T-cell (primary cell): ENCODE measurements at places on chromosomes 1 and 21. TPM values are rescaled to one million over a fixed set of nuclear protein-coding genes. Genes with fewer than 3 reads are reported as not detected.

- DNase-seq: no peak
Measured at GRCh38 chr1:107315652-107316051, 174.8 kb downstream of the NTNG1 start.

DNA sequence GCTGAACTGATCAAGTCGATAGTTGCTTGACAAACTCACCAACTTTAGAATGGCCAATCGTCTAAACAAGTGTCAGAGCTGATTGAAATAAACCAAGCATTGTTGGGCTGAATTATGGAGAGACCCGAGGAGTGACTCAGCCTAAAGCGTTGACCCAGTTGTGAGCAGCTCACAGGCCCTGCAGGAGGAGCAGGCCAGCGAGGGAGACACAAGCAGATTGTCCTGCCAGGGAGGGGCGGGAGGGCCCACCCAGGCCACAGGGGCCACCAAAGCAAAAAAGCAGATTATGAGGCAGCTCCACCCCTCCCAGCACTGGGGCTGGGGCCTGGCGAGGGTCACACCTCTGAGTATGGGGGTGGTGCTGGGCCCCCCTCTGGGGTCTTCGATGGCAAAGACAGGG is 10.1 kb upstream of the MATN1 start:
- DNase-seq: no peak

DNA sequence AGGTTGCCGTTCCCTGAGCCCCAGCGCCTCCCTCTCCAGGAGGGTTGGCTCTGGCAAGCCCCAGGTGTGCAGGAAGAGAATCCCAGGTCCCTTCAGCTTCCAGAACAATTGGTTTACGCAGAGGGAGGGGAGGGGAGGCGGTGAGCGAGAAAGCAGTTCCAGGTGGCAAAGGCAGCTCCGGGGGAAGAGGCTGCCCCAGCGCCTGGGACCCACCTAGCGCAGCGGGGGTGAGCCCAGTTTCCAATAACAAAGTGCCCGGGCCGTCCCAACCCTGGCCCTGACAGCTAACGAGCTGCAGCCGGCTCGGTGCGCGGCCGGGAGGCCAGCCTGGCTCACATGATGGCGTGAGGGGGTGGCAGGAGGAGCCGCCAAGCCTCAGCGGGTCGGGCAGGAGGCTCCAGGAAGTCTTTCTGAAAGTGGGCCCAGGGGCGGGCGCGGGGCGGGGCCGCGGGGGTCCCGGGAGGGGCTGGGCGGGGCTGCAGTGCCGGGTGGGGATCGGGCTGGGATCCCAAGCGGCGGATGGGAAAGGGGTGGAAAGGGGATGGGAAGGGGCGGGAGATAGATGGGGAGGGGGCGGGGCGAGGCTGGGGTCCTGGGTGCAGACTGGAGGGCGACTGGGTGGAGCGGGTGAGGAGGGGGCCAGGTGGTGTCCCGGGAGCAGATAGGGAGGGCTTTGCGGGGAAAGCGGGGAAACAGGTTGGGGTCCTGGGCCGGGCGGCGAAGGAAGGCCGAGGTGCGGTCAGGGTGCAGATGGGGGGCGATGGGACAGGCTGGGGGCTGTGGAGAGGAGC is 22.8 kb downstream of the DHRS3 start:
- DNase-seq: peak; percentile 22

DNA sequence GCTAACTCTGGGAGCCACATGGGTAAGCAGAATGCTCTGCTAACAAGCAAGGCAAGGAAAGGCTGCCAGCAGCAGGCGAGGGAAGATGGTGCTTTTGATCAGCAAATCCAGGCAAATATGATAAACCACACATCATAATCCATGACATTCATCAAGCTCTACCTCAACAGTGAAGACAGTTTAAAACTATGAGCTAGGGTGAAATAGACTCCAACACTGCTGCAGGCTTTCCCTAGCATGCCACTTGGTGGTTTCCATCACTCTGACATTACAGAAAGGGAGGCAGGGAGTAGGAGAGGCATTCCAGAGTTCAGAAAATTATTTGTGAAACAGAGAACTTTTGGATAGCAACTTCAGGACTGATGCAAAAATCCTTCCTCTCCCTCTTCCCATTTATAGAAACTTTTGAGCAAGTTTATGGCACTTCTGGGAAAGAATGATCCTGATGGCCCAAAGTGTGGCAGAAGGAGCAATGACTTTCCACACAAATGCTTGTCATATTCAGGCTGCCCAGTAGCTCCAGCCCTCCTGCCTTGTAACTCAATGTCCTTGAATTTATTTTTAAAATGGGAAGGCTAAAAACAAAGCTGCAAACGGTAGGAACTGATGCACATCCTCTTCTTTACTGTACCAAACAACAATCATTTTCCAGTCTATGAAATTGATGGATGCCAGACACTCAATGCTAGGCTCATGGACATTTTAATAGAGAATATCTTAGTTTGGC is 70.8 kb downstream of the SMYD2 start:
- DNase-seq: no peak

GRCh38 chr1:30811187-30811586 is 53.6 kb upstream of the LAPTM5 start:
- no peak for DNase-seq

GRCh38 chr1:43995984-43996732 is 4.8 kb downstream of the CCDC24 start:
- no peak for DNase-seq

The MAP3K7CL gene
- 7.4 TPM for total RNA-seq

DNA sequence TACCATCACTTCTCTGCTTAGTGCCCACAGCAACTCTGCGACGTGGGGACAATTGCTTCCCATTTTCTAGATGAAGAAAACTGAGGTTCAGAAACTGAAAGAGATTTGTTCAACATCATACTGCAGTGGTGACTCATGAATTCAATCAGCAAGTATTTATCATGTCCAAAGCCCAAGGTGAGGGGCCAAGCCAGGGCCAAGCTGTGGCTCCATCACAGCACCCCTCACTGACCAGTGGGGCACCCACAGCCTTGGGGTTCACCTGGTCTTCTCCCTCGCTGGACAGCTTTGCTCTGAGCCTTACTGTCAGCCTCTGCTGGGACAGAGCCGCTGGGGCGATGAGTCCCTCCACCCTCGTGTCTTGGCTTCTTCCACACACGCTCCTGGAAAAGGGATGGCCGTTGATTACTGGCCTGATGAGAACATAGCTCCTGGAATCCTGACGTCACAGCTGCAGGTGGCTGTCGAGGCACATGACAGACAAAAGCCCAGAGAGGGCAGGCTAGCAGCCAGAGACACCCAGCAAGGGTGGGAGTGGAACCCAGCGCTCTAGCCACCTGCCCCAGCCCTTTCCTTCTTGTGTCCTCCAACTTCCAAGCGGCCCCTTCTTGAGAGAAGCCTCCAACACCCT is 6.2 kb downstream of the EDN2 start:
- DNase-seq: no peak

- DNase-seq: no peak
Measured at GRCh38 chr1:54459726-54460191, 53.6 kb upstream of the SSBP3 start.

The ZSWIM5 gene
- 1.8 TPM for total RNA-seq

DNA sequence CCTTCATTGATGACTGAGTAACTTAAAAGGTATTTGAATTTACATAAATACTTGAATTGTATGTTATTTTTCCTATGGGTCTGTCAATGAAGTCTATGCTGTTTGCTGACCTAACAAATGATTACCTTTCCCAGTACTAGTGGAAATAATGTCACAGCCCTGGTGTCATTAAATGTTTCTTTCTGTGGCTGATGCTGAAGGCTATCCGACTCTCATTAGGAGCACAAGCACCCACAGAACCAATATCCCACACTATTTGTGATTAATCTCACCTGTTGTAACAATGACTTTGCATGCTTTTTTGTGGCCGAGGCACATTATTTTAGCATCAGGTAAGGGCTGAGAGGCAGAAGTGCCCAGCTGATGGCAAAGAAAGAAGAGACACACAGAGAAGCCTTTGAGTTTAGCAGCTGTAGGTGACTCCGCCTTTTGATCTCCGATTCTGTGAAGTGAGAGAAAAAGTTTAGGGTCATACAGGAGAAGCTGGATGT is 25.8 kb upstream of the TRIM45 start:
- DNase-seq: no peak

DNA sequence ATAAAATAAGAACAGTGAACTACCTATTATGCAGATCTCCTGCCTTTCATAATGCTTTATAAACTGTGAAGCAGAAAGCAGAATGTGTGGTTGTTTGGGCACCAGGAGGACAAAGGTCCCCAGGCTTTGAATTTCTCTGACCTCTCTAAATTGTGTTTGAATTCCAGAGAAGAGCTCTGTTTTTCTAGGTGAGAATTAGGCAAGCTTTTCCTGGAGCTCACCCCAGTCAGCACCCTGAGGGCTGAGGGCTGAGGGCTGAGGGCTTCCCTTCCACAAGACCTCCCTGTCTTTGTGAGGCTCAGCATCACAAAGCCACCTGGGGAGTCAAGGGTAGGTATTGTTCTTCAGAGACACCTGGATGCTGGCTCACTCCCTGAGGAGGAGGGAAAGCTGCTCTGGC is 45.5 kb upstream of the LRIG2 start:
- no peak for DNase-seq

DNA sequence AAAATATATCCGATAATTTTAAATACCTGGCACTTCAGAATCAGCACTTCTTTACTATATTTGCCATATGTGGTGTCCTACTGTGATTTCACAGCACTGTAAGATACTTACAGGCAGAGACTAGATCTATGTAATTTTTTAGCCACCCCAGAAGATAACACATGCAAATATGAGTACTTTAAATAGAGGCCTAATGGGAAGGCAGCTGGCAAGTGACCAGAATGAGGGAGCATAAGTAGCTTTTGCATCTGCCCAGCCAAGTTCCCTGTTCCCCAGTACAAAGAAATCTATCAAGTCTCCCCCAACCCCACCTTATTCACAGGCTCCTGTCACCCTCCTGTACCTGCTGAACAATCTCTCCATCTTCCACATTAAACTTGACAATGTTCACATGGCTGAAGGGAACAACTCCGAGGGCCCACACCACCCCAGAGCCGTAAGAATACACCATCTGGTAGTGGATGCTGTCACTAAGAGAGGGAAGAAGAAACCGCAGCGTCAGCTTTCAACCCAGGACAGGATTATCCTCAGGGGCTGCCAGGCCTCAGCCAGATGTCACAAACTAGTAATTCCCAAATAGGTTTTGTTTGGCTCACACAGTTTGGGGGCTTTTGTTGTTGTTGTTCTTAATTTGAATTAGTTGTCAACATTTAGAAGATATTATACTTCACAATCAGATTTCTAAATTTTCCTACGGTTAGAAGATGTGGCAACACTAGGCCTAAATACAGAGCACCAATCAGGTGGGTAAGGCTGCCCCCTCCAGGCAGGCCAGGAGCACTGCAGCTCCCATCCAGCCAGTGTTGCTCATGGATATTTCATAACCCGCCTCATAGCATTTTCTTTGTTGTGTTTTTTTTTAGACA is 10.4 kb downstream of the EMC1 start:
- peak; percentile 50 for DNase-seq

DNA sequence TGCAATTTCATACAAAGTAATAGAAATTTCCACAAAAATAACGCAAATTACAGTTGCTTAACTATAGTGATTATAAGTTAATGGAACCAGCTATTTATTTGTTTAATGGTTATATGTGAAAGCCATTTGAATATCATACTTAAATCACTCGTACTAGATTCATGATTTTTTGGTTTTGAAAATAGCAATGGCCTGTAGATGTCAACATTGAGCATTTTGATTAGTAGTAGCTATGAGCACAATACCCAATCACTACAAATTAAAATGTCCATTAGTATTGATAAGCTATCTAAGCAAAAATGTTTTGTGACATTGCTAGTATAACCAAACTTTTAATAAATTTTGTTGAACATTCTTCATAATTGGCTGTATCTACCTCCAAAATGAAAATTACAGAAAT is 10.0 kb downstream of the COL24A1 start:
- no peak for DNase-seq

The LRRC39 gene
- total RNA-seq: 1.2 TPM

- no peak for DNase-seq
Measured at GRCh38 chr1:232303222-232303620, 326.7 kb downstream of the SIPA1L2 start.

DNA sequence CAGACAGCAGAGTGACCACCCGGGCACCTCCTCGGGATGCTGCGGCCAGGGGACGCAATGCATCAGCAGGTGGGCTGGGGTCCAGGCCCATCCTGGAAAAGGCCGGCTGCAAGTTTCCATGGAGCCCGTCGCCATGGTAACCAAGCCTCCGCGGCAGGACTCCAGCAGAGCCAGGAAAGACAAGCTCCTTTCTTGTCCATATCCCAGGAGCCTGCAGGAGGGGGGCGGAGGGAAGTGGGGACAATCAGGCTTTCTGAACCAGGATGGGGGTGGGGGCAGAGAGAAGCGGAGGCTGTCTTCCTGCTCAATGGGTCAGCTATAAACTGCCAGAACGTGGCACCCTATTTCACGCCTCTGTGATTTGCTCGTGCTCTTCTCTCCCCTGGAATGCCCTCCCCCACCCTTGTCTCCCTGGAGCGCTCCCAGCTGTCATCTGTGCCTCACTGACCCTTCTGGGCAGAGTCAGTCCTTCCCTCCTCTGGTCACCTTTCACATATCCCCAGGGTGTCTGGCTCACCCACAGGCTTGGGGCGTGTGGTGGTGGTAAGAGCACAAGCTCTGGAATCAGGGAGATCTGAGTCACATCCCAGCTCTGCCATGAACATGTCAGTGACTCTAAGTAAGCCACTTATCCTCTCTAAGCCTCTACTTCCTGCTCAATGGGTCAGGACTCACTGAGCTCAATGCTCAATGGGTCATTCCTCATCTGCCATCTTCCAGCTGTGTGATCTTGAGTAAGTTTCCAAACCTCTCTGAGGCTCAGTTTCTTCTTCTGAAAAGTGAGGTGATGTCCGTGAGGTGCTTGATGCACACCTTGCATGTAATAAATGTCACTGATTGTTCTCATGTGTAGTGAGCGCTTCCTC is 58.9 kb upstream of the LAPTM5 start:
- DNase-seq: no peak

DNA sequence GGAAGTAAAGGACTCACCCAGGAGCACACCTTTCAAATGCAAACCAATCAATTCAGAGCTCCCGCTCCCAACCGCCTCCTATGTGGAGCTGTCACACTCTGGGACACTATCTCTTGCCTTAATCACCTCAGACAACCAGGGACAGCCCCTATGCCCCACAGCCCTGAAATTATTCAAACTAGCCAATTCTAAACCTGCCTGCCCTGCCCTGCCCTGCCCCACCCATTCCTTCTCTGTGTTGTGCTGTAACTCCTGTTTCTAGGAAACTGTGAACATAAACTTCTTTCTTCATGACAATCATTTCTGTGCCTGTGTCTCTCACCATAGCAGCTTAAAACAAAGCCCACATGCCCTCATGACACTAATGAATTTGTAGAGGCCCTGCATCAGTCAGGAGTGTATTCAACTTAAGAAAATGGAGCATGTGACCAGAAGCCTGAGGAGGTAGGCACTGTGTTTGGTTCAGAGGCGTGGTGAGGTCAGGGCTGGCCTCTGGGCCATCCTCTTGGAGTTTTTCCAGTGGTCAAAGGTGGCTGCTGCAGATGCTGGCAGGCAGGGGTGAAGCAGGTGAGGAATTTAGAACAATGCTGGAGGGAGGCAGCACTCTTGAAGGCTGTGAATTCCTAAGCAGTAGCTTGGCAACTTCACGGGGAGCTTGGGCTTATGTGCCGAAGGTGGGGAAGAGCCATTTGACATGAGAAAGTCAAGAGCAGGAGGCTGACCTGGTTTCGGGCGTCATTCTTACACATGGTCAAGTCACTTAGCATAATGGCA is 74.5 kb downstream of the RHOU start:
- DNase-seq: no peak

The OTUD3 gene
- total RNA-seq: 19.3 TPM

The MYOG gene
- not detected for total RNA-seq

The GUCA2B gene
- not detected for total RNA-seq

The INSRR gene
- total RNA-seq: 0.07 TPM
